IPS DF 6.9 (cell line): ENCODE measurements at places on chromosomes 16 and 17.

DNA sequence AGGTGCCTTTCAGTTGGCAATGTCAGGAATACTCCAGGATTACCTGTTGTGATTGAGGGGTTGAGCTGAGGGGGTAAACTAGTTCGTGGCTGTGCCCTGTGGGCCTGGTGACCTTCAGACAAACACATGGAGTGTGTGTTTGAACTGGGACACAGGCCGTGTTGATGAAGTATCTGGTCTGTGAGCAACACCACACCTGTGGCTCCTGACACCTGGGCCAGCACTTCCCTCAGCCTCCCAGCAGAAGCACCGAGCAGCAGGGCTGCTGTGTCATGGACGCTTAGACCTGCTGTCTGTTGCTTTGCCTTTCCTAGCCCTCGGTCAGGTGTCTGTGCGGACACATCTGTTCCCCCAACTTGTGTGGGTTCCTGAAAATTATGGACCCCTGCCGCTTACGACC, 82.9 kb downstream of the KSR1 start:
- no peak for DNase-seq

- no peak for DNase-seq
These were observed 9.5 kb downstream of the CYB561 start for GRCh38 chr17:63436523-63437110.

GRCh38 chr16:80259290-80259805, 281.4 kb upstream of the DYNLRB2 start:
- no peak for DNase-seq

DNA sequence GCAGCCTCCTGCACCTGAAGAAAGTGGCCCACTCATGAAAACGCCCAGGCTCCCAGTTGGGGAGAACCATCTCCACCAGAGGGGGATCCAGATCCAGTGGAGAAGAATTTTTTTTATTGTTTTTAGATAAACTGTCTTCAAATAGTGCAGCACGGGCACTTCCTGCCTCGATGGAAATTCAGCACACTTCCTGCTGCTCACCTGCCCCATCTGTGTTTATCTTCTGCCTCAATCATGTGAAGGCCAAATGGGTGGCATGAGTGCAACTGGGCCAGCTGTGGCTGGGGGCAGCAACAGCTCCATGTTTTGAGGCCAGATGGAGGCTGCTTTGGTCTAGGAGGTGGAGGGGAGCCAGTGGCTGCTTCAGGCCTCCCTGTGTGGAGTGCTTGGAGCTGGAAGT, 75.9 kb upstream of the WSB1 start:
- DNase-seq: no peak

- no peak for DNase-seq
These were observed 18.2 kb upstream of the HP start for GRCh38 chr16:72036098-72036497.

GRCh38 chr16:70800311-70800710, 647 bp downstream of the VAC14 start:
- no peak for DNase-seq

DNA sequence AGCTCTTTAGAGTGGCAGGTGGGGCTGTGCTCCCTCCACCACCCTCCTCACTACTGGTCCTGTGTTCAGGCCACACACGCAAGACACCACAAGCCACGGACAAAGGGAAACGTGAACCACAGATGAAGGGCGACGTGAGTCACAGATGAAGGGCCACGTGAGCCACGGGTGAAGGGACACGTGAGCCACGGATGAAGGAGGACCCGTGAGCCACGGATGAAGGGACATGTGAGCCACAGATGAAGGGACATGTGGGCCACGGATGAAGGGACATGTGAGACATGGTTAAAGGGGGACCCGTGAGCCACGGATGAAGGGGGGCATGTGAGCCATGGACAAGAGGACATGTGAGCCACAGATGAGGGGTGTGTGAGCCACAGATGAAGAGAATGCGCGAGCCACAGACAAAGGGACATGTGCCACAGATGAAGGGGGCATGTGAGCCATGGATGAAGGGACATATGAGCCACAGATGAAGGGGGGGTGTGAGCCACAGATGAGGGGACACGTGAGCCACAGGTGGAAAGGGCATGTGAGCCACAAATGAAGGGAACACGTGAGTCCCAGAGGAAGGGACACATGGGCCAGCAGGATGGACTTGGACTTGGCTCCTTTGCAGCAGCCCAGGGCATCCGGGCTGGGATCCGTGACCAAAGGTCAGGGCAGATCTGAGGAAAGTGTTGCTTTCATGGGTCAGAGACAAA, 15.6 kb downstream of the ZNF469 start:
- no peak for DNase-seq
